ENCODE measurements at places on chromosomes 5 and 9. TPM values are rescaled to one million over a fixed set of nuclear protein-coding genes. Genes with fewer than 3 reads are reported as not detected.

Gene LCN15
- 0.59 TPM for total RNA-seq

Gene CTXN3
- total RNA-seq = not detected

Gene PCDHA12
- not detected for total RNA-seq

Gene TXNDC8
- not detected for total RNA-seq

Gene TEX48
- total RNA-seq = not detected

Gene SPAAR
- total RNA-seq = 9.8 TPM

Gene CMBL
- 48.6 TPM for total RNA-seq

GRCh38 chr5:136062366-136063274 lies 33.8 kb downstream of the TGFBI start:
- no peak for DNase-seq

GRCh38 chr5:24747327-24747726 lies 102.5 kb upstream of the CDH10 start:
- no peak for DNase-seq

DNA sequence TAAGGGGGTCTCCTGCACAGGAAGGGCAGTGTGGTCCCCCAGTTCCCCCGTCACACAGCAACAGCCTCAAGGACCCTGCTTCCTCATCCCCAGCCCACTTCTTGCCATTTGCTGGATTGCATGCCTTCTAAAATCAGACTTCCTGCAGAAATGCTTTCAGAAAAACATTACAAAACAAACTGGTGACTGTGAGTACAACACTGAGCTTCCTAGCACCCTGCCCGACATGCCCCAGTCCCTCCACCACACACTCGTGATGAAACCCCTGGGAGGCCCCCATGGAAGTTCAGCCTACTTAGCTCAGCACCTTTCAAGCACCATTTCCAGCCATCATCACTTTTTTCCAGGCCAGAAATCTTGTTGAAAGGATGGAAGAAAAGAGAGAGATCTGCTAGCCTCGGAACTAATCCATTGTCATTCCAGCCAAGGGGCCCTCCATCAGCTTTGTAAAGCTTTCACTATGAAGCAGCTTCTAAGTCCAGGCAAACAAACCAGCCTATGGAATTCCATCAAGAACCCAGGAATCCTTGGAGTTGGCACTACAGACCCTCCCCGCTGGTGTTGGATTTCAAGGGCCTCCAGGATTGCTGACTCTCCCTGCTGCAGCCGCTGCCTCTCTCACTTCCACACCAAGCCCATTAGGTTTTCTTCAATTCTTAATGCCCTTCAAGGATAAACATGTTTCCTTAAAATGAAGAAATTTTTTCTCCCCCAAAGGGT lies 114.6 kb downstream of the C5orf15 start:
- no peak for DNase-seq

GRCh38 chr5:126852091-126852571 lies 75.2 kb downstream of the LMNB1 start:
- DNase-seq = no peak

GRCh38 chr5:30401479-30402058 lies 791.9 kb upstream of the CDH6 start:
- peak; percentile 29 for DNase-seq

DNA sequence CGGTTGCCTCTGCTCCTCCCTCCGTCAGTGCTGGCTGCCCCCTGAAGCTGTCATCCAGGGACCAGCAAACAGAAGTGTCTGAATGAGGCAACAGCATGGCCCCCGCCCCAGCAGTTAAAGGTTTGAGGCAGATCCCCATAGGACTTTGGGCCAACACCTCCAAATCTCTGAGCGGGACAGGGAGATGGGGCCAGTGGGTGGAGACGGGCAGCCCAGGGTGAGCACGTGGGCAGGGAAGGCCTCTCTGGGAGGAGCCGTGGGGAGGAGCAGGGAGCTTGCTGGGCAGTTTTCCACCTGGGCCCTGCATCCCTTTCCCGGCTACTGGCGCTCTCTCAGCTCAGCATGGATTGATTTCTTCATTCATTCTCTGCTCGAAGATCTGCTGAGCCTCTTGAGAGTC lies 39.1 kb upstream of the NOTCH1 start:
- DNase-seq = peak; percentile 50

GRCh38 chr5:173869316-173869715 lies 18.8 kb upstream of the CPEB4 start:
- no peak for DNase-seq

- no peak for DNase-seq
These were observed 410.6 kb upstream of the DAB2 start for GRCh38 chr5:39835371-39835770.

DNA sequence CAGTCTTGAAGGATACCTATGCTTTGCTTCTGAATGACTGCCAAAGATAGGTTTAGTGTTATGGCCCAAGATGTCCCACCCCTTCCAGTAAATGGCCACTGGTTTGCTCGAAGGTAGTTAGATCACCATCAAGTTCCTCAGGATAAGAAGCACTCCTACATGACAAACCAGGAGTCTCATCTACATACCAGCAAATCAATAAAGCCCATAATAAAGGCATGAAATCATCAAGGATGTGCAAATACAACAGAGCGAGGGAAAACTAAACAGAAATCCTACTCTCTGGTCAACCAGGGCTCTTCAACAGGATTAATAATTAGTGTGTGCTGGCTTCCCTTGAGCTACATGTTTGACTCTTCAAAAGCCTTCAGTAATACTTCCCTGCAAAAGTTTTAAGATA lies 141.0 kb downstream of the LHFPL2 start:
- no peak for DNase-seq

- DNase-seq = peak; percentile 7
These were observed 42.0 kb downstream of the HMCN2 start for GRCh38 chr9:130307667-130307943.

DNA sequence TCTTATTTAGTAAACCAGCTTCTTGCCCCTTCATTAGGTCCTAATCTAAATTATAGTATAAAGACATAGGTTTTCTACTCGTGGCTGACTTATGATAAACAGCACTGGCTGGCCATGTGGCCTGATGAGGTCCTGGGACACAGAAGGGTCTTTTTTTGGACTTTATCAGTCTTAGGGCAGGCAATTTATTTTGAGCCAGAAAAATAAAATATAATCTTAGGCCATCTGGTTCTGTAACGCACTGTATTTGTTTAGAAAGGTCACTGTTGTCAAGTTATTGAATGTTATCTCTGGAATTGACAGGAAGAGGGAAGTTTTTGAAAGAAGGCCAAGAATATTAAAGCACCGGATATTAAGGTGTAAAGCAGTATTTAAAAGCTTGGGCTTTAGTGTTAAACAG lies 53.9 kb downstream of the RFX3 start:
- DNase-seq = no peak

GRCh38 chr5:65061250-65061973 lies 292.7 kb downstream of the CWC27 start:
- no peak for DNase-seq
